Activated CD4-positive, alpha-beta T cell treated with anti-CD3 and anti-CD28 coated beads, Interleukin-2, amount 50 U/mL, for 4 hours (primary cell): ENCODE measurements at places on chromosomes 1 and 21.

DNA sequence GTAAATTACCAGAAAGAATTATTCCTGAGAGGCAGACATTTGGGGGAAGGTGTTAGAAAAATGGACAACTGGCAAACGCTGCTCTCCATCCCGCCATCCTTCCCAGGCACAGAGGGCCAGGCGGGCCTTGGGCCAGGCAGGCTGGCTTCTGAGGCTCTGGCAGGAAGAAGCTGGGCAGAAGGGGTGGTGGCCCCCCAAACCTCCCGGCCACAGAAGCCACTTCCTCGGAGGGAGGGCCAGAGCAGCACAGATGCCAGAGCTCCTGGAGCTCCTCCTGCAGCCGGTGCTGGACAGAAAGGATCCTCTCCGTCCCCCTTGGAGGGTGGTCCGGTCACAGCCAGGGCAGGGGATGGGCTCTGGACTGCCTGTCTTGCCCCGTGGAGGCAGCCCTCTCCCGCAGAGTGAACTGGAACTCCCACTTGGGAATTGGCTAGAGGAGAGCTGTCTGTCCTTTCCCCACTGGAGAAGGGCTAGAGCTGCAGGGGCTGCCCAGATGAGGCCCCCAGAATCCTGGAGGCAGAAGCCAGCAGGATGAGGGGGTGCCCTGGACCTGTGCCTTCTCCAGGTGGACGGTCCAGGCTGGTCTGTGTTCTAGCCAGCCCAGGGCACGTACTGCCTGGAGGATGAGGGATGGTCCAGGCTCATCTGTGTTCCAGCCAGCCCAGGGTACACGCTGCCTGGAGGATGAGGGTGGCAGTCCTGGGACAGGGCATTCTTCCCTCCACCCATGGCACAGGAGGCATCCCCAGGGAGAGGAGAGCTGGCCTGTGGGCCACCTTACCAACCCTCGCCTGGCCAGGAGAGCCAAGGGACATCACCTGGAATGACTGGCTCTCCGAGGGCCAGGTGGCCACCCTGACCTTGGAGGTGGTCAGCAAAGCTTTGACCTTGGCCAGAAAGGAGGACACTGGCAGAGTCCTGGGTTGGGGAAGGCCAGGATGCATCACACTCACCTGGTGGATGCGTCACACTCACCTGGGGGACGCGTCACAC, 47.4 kb upstream of the ACTRT2 start:
- no peak for DNase-seq

GRCh38 chr1:210624722-210625121, 296.0 kb downstream of the HHAT start:
- DNase-seq = no peak

DNA sequence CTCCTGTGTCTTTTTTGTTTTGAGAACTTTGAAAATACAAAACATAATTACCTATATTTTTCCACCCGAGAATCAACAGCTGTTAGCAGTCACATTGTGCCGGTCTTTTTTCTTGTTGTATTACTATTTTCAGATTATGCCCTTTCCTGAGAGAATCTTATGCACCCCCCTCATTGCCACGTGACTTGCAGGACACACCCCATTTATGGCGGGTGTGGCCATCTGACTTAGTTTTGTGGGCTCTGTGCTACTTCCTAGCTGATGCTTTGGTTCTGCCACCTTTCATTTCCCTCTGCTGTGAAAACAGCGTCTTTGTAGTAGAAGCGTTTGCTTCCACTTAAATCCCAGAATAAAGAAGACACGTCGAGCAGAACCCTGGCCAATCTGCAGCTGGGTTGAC, 82.8 kb upstream of the SOX13 start:
- DNase-seq = no peak

DNA sequence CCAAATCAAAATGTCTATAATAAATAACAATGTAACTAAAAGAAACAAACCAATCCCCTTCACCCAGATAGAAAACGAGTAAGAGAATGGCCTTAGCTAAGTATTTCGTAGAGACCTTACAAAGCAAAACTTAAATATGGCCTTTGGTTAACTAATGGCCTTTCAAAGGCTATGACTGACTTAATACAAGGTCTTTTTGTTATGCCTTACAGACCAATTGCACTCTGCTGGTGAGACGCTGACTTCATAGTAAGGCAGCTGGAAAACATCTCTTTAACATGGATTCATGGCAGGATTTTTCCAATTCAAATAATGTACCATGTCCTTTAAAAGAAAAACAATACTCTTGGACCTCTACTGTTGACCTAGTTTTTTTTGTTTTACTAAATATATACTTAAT, 15.8 kb upstream of the TBCE start:
- DNase-seq = no peak
